RPMI7951 (cell line): ENCODE measurements at places on chromosomes 6 and 20. TPM values are rescaled to one million over a fixed set of nuclear protein-coding genes. Genes with fewer than 3 reads are reported as not detected.

SAMHD1 gene
- total RNA-seq, result 55.5 and 61.1 TPM in 2 replicates

RSPH4A gene
- not detected in 2 replicates for total RNA-seq

WFDC12 gene
- total RNA-seq, result not detected in 2 replicates

OPRL1 gene
- 0.29 and 0.84 TPM in 2 replicates for total RNA-seq

NOL7 gene
- total RNA-seq, result 89.5 and 108 TPM in 2 replicates

CST2 gene
- total RNA-seq, result 0.84 TPM in 1 of 2 replicates, not detected in the other

ADAM33 gene
- total RNA-seq, result 3.0 and 3.6 TPM in 2 replicates

NT5E gene
- 395 and 427 TPM in 2 replicates for total RNA-seq

PRR3 gene
- 6.9 and 9.6 TPM in 2 replicates for total RNA-seq

THBD gene
- 18.0 and 19.6 TPM in 2 replicates for total RNA-seq

TRERF1 gene
- 4.0 and 5.2 TPM in 2 replicates for total RNA-seq

MGME1 gene
- 25.6 and 26.0 TPM in 2 replicates for total RNA-seq

TRAPPC3L gene
- total RNA-seq, result not detected in 2 replicates

SMOC2 gene
- total RNA-seq, result not detected in 2 replicates

SPATS1 gene
- total RNA-seq, result not detected in 2 replicates

RIPPLY2 gene
- total RNA-seq, result not detected in 2 replicates

HLA-DMB gene
- 2.5 and 3.1 TPM in 2 replicates for total RNA-seq

KCNS1 gene
- total RNA-seq, result 0.12 and 0.39 TPM in 2 replicates

RALGAPA2 gene
- total RNA-seq, result 7.2 and 9.7 TPM in 2 replicates

RNF217 gene
- total RNA-seq, result 8.0 and 10.3 TPM in 2 replicates

PLN gene
- not detected in 2 replicates for total RNA-seq

PROKR2 gene
- total RNA-seq, result 0.10 TPM in 1 of 2 replicates, not detected in the other

ABRACL gene
- 60.0 and 63.2 TPM in 2 replicates for total RNA-seq

TMEM200A gene
- total RNA-seq, result 26.3 and 30.9 TPM in 2 replicates

FGD2 gene
- total RNA-seq, result not detected in 2 replicates

MCCD1 gene
- not detected in 2 replicates for total RNA-seq

STXBP5 gene
- total RNA-seq, result 21.1 and 27.6 TPM in 2 replicates

RSPO3 gene
- not detected in 2 replicates for total RNA-seq

SEL1L2 gene
- not detected in 2 replicates for total RNA-seq

MLN gene
- total RNA-seq, result not detected in 2 replicates

SRPK1 gene
- 62.6 and 64.4 TPM in 2 replicates for total RNA-seq

ARFGEF3 gene
- 0.20 and 0.24 TPM in 2 replicates for total RNA-seq

C6orf15 gene
- total RNA-seq, result not detected in 2 replicates

PNPLA1 gene
- not detected in 2 replicates for total RNA-seq

PTCRA gene
- not detected in 2 replicates for total RNA-seq

HLA-DOA gene
- total RNA-seq, result under 0.01 TPM in 1 of 2 replicates, not detected in the other

BNIP5 gene
- not detected in 2 replicates for total RNA-seq

MMUT gene
- 13.6 and 13.9 TPM in 2 replicates for total RNA-seq

ABHD16B gene
- not detected in 2 replicates for total RNA-seq

ENPP4 gene
- 0.29 and 0.36 TPM in 2 replicates for total RNA-seq

SLCO4A1 gene
- total RNA-seq, result 60.2 and 62.4 TPM in 2 replicates

TAGAP gene
- not detected in 2 replicates for total RNA-seq
